ENCODE measurements at places on chromosomes 1 and 21.

DNA sequence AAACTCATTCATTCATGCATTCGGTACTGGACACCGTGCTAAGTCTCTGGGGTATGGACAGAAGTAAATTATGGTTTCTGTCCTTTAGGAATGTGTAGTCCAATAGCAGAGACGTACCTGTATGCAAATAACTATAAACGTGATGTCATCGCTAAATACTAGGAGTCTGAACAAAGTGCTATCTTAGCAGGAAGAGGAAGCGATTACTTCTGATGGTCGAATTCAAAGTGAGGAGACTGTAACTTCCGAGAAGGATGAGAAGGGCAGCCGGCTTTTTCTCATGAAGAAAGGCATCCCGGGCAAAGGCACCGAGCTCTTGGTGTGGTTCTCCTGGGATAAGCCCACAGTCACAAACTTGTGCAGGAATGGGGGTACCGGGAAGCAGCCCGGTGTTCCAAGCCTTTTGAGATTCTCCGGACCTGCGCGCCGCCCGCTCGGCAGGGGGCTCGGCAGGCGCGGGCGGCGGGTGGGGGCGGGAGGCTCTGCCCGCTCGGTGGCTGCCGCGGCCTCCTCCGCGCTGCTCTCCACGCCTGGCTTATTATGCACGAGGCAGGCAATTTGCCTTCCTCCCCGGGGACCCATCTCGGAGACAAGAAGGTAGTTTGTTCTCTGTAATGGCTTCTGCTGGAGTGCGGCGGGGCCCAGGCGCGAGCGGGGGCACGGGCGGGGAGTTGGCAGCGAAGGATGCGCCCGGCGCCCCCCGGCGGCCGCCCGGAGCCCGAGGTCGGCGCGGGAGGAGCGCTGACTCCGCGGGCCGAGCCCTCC is 67.5 kb upstream of the CD1D start:
- DNase-seq: peak; percentile 28

DNA sequence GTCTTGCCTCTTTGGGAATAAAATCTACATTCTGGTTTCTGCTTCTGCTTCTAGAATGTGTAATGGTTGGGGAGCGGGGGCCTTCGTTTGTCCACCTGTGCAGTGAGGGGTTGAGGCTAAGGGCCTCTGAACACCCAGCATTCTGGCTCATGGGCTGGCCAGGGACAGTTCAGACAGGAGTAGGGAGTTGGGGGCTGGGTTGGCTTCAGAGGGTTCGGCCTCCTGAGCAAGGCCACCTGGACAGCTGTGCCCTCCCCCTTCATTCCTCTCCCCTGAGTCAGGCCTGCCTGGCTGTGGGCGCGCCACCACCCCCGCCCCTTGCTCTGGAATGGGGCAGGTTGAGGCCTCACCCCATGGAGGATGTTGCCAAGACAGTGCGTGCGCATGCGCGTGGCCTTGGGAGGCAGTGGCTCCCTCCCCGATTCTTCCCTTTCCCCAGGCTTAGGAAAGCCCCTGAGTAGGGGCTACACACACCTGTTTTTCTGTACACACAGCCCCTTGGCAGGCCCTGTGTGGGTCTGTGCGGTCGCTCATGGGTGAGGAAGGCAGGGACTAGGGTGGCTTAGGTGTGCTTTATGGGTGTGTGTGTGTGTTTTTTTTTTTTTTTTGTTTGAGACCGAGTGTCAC is 57.0 kb downstream of the YARS1 start:
- no peak for DNase-seq

DNA sequence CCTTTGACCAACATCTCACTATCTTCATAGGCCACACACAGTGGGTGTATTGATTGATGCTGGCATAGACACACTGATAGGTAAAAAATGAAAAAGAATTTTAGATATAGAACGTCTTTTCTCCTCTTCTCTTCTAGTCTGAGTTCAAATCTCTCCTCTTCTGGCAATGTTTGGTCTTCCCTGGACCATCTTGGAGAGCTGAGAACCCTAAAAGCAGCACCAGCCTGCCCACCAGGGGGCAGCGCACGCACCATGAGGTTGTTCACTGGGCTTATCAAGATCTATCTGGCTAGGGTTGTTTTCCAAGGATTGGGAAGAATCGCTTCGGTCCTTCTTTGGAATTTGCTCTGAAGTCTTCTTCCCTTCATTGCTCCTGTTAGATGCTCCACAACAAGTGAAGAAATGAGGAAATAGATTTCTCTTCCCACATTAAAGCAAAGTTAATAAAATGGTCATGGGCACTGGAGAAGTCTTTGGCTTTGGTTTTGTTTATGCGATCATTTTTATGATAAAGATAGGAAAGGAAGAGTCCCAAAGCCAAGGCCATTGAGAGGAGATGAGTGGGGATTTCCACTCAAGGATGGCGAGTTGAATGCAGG is 104.0 kb upstream of the OLIG2 start:
- no peak for DNase-seq

GRCh38 chr1:21174230-21174629 is 2.5 kb downstream of the EIF4G3 start:
- DNase-seq: no peak

- no peak for DNase-seq
Measured at GRCh38 chr1:174841747-174842146, 158.0 kb upstream of the CACYBP start.

- no peak for DNase-seq
Measured at GRCh38 chr1:167342846-167343245, 122.2 kb downstream of the POU2F1 start.

DNA sequence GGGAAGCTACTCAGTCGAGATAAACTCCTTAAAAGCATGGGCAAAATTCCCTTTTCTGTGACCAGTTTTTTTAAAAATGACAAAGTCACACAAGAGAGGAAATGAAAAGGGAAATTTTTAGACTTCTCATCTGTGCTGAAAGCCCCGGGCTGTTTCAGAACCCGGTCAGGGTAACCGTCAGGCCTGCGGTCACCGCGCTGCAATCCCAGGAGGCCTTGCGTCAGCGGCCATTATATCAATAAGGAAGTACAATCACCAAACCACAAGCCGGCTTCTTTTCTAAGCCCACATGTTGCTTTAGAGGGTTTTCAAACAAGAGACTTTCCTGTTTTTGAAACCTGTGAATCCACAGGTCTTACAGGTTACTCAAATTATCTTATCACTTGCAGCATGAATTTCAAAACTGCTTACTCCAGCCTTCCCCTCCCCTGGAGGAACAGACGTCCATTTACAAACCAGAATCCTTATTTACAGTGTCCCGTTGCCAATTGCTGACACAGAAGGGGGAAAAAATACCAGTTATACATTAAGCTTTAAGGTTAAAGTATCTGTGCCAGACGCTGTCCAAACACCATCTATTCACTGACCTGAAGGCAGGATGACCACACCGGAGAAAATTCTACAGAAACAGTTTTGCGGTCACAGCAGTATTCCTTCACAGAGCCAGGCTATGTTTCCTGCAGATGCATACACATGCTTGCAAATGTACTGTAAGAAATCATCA is 165.3 kb downstream of the TOMM20 start:
- no peak for DNase-seq

DNA sequence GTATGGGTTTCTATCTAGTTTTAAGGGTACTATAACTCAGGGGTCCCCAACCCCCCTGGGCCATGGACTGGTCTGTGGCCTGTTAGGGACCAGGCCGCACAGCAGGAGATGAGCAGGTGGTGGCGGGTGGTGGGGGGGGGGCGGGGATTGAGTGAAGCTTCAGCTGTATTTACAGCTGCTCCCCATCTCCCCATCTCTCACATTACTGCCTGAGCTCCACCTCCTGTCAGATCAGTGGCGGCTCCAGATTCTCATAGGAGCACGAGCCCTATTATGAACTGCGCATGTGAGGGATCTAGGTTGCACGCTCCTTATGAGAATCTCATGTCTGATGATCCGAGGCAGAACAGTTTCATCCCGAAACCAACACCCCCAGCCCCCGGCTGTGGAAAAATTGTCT is 95.1 kb upstream of the SLC45A1 start:
- no peak for DNase-seq

DNA sequence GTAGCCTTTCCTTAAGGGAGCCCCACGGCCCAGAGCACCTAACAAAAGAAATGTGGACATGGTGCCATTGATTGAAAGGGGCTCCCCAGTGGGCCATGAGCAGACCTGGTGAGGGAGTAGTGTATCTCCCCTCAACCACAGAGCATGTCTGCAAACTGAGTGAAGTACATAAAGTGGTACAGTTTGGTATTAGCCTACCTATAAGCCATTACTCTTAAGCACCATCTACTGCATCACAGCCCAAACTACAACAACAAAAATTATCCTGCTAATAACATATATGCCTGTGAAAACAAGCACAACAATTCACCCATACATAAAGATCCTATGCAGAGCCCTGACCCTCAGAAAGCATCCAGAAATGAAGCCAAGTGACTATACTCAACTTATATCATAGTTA is 407.8 kb downstream of the PTPRC start:
- DNase-seq: no peak

DNA sequence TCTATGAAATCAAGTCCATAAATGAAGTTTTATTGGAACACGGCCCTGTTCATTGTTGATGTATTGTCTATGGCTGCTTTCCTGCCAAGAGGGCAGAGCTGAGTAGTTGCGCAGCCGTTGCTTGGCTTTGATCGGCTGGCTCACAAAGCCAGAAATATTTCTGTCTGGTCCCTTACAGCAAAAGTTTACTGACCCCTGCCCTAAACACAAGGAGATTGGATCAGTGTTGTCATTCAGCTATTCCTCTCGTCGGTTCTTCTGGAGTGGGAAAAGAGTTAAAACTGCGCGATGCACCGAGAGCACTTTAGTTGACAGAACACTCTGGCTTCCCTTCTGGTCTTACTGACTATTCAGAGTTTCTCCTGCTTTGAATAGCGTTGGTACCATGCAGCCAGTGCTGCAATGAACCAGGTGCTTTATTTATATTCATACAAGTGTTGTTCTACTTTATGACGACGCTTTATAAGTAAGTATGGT is 868 bp downstream of the ZBTB40 start:
- DNase-seq: peak; percentile 53

GRCh38 chr1:4172644-4173599 is 272.9 kb upstream of the C1orf174 start:
- no peak for DNase-seq

GRCh38 chr1:41888756-41889155 is 30.0 kb downstream of the HIVEP3 start:
- no peak for DNase-seq

- no peak for DNase-seq
Measured at GRCh38 chr1:150574260-150575071, 4.9 kb downstream of the MCL1 start.

DNA sequence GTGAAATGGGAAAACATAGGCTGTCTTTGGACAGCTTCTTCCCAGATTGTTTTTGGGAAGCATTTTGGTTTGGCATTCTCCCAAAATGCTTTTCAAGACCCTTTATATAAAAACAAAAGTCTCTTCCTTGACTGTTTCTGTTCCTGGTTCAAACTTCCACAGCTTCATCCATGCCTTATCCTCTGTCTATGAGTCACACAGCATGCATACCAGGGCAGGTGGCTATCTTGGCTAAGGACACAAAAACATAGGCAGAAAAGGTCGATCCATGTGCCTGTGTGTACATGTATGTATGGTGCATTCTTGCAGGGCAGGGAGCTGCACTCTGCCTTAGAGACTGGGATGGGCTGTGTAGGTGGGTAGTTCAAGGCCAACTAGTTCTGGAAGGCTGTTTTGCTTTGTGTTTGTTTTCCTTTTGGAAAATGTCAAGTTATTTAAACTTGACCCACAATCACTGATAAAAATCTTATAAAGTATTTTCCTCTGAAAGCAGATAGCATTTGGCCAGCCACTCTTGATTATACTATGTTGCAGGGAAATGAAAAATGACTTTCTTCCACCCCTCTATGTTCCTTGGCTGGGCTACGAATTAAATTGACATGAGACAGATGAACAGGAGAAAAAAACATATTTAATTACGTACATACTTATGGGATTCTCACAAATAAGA is 437.0 kb downstream of the SIPA1L2 start:
- DNase-seq: no peak

- no peak for DNase-seq
Measured at GRCh38 chr1:17798011-17798410, 42.9 kb downstream of the ACTL8 start.

DNA sequence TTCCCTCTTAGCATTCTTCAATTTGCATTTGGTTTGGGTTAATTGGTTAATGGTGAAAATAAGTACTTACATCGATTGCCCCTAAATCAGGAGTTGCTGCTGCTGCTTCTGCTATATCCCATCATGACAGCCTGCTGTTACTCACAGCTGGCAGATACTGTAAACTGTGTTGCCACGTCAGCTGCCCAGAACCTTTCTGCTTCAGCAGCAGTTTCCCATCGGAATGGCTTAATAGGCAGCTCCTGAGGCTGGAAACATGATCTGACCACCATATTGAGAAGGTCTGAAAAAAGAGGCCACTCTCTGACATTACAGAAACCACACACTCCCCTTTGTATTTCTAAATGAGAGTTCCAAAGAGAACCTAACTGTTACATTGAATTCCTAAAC is 14.3 kb upstream of the SEC16B start:
- DNase-seq: peak; percentile 13

GRCh38 chr1:40794974-40795715 is 11.6 kb downstream of the KCNQ4 start:
- no peak for DNase-seq

GRCh38 chr21:41593051-41593759 is 85.2 kb upstream of the TMPRSS2 start:
- DNase-seq: no peak

GRCh38 chr1:73472810-73473209 is 725.2 kb downstream of the LRRIQ3 start:
- DNase-seq: no peak

DNA sequence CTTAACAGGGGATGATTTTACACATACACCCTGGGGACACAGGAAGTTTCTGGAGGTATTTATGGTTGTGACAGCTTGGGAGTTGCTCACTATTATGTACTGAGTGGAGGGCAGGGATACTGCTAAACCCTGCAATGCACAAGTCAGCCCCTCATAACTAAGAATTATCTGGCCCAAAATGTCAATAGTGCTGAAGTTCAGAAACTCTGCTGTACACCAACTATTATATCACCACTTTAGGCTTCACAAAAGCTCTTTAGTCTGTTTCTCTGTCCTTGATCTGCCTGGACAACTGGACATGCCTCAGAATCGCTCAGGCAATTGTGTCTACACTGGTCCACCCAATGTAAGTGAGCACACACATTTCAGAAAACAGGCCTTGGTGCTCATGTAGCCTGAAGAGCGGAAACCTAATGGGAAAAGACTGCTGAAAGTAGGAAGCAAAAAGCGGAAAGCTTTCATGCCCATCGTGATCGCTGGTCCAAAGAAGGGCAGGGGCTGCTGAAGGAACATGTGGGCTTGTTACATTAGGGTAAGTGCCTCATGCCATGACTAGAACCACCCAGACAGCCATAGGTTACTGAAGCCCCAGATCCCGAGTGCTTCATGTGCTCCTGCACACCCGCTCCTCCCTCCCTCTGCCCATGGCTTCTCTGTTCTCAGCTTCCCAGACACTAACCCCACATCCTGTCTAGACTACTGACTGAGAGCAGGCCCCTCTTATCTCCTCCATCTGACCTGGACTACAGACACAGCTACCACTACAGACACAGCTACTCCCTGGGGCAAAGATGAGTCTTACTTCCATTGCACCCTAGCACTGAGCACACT is 73.5 kb downstream of the LRIG2 start:
- DNase-seq: no peak

DNA sequence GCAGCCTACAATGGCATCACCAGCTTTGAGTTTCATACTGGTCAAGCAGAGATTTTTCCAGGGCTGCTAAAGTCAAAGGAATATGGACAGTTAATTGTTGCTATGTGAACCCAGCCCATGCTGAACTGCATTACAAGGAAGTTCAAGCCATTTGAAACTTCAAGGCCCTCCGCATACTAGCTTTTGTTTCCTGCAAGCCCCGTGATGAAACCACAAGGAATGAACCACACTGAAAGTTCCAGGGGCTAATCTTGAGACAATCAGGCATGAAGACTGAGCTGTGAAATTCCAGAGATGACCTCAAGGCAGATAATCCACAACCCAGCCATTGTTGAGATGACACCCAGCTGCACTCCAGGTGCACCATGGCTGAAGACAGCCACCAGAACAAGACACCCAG is 180.8 kb downstream of the C1orf21 start:
- DNase-seq: no peak

Measured in nucleus accumbens (tissue), 56 donors.